ENCODE measurements at places on chromosomes 11 and 22. TPM values are rescaled to one million over a fixed set of nuclear protein-coding genes. Genes with fewer than 3 reads are reported as not detected.

DNA sequence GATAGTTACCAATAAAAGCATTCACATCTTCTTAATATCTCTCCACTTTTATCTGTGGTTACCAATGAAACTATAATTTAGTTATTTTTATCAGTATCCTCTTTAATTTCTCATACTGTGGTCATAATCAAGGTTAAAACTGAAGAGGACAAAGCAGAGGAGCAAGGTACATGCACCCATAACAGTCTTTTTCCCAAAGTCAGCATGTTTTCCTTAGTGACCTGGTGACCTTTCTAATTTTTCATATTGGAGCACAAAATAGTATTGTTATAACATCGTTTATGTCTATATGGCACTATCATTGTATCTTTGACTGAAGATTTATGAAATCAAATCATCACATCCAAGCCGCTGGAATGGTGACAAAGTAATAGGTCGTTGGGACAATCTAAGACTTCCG is 51.5 kb upstream of the CHORDC1 start:
- no peak for DNase-seq

The EIF3F gene
- total RNA-seq = 161 TPM

The CLDN5 gene
- 4.1 TPM for total RNA-seq

GRCh38 chr22:49724030-49724892 is 103.4 kb downstream of the BRD1 start:
- no peak for DNase-seq

DNA sequence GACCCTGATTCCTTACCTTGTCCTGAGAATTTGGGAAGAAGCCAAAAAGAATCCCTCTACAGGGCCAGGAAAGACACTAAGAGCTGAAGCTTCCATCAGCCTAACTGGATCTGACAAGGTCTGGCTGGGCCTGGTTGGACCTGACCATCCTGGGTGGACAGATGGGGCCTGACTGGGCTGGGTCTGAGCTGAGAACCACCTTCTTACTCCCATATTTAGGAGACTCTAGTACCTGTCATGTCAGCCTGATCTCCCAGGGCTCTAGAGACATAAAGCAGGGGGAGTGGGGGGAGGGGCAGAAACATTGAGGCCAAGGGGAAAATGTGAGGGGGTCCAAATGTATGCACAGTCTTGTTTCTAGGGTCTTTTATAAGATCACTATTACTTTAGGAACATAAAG is 129.9 kb downstream of the BUD13 start:
- no peak for DNase-seq

GRCh38 chr11:121588747-121589146 is 136.0 kb upstream of the SORL1-AS1 start:
- no peak for DNase-seq

Data from right cardiac atrium (tissue), 5 donors.